ENCODE measurements at places on chromosomes 1 and 21.
A peak's percentile ranks its signal among the peaks of the same experiment; 100 is the strongest.

DNA sequence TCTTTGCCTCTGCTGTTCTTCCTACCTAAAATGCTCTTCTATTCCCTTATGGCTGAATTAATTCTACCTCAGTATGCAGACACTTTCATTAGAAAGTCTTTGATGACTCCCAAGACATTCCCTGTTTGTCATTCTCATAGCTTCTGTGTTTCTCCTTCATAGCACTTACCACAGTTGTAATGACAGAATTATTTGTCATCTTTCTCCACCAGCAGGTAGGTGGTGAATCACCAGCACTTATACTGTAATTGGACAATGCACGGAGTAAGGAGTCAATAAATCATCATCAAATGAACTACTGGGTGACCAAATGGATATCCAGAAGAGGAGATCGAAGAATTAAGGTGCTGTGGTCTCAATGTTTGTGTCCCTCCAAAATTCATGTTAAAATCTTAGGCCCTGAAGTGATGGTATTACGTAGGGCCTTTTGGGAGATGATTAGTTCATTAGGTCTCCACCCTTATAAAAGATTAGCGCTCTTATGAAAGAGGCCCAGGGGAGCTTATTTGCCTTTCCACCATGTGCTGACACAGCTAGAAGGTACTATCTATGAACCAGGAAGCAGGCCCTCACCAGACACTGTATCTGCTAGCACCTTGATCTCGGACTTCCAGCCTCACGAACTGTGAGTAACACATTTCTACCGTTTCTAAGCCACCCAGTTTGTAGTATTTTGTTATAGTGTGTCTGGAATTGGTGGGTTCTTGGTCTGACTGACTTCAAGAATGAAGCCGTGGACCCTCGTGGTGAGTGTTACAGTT is 2.4 kb upstream of the CCT8 start:
- no peak for DNase-seq

DNA sequence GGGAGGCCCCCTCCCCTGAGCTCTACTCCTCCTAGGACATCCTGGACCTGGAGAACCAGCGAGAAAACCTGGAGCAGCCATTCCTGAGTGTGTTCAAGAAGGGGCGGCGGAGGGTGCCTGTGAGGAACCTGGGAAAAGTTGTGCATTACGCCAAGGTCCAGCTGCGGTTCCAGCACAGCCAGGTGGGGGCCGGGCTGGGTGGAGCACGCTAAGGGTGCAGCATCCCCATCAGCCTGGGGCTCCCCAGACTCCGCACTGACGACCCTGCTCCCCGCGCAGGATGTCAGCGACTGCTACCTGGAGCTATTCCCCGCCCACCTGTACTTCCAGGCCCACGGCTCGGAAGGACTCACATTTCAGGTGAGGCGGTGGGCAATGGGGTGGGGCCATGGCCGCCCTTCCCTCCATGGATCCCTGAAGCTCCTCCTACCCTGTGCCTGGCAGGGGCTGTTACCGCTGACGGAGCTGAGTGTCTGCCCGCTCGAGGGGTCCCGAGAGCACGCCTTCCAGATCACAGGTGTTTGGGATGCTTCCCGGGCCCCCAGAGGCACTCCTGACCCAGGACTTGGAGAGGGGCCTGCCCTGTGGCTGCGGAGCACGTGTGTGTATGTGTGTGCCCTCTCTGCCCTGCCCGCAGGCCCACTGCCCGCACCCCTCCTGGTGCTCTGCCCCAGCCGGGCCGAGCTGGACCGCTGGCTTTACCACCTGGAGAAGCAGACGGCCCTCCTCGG is 4.1 kb downstream of the PLEKHN1 start:
- DNase-seq, result no peak

DNA sequence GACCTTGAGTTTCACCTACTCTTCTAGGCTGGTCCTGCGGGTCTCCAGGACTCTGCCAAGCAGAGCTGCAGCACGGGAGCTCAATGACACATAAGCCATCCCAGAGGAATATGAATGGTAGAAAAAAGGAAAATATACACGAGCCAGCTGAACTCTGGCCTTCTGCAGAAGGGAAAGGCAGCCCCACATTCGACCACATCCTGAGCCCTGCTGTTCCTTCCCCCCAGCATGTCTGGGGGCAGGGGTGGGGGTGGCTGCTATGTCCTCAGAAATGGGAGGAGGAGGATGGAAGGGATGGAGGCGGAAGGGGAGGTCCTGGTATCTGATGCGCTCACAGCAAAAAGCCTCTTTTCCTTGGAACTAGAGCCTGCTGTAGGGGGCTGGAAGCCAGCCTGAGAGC is 12.1 kb upstream of the KDF1 start:
- DNase-seq, result no peak

DNA sequence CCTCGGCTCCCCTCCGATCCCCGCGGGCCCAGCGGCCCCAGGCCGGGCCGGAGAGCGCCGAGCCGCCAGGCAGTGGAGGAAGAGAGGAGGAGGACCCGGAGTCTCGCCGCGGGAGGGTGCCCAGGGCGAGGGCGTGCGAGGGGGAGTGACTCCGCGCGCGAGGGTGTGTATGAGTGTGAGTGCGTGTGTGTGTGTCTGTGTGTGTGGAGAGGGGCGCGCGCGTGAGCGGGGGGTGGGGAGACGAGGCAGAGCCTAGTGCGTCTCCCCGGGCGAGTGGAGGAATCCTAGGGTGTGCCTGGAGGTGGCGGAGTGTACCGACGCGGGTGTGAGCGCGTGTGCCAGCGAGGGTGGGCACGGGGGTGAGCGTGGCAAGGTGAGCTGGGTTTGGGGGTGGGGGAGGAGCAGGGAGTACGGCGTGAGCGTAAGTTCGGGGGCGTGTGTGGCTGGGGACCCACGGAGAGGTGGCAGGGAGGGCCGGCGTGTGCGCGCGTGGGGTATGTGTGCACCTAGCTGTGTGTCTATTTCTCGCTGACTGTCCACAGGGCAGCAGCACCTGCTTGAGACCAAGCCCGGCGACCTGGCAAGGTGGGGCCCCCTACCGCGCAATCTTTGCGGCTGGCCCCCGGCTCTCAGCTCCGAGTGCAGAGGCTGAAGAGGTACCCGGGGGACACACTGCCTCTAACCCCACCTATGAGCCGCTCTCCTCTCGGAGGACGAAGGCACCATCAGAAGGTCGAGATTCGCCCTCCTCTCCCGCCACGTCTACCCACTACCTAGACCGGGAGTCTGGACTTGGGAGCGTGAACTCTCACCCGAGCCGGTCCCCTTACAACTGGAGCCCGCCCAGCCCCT is 784 bp upstream of the KCND3 start:
- peak; percentile 11 for DNase-seq

GRCh38 chr1:161792740-161793139 is 26.6 kb downstream of the ATF6 start:
- DNase-seq, result no peak

- no peak for DNase-seq
Observed at GRCh38 chr1:8563944-8564537, 246.1 kb downstream of the SLC45A1 start.

GRCh38 chr21:15423676-15424445 is 305.9 kb upstream of the USP25 start:
- no peak for DNase-seq

GRCh38 chr1:172359491-172359999 is 60.9 kb upstream of the C1orf105 start:
- no peak for DNase-seq

GRCh38 chr21:38486221-38486620 is 12.1 kb downstream of the ERG start:
- DNase-seq, result no peak

- peak; percentile 80 for DNase-seq
Observed at GRCh38 chr1:26317612-26318337, at the start of gene CD52. TSS of gene CD52 (plus strand) at chr1:26317958. CDS start at chr1:26318018, 60 bp downstream.

GRCh38 chr1:224092601-224093000 is 21.3 kb upstream of the FBXO28 start:
- DNase-seq, result no peak

- no peak for DNase-seq
Observed at GRCh38 chr1:2799811-2800663, 1.5 kb downstream of the TTC34 start.

DNA sequence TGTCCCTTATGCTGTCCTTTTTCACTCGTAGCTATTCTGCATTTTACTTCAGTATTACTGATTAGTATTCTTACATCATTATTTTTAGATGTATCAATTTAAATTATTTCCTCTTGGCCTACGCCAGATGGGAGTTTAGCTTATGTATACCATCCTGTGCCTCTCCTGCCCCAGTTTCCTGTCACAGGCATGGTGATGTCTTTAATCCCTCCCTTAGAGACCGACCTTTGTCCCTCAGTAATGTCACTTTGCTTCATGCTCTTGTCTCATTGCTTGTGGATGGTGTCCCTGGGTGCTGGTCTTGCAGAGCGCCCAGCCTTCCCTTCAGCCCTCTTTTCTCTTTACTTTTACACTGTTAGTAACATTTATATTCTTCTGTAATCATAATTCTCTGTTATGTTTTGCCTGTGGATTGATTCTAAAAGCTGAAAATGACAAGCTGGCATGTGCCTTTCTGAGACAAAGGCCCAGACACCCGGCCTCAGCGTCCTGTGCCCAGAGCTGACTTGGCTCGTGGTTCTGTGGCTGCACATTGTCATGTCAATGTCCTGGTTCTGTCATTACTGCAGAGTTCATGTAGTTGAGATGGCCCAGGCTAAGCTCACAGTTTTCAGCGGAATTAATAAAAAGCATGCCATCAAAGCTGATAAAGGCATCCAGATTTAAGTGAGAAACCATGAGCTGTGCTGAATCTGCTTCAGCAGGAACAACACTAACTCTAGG is 100.7 kb downstream of the MTR start:
- no peak for DNase-seq

DNA sequence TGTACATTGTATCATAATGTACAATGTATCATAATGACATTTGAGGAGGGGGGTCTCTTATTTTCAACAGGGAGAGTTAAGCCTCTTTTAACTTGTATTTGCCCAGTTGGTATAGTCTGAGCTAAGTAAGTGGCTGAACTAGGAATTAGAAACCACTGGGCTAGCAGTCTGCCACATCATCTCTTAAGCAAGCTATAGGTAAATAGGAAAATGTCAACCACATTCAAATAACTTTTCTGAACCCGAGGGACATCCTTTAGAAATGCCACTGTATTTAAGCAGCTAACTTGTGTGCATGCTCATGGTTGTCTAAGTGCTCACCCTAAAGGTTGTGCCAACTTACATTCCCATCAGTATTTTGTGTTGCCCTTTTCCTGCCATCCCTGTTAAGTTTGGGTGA is 35.5 kb upstream of the ASB17 start:
- no peak for DNase-seq

GRCh38 chr1:183580281-183580682 is 10.0 kb downstream of the NCF2 start:
- no peak for DNase-seq

- no peak for DNase-seq
Observed at GRCh38 chr1:202154766-202155477, 5.5 kb downstream of the PTPN7 start.

- DNase-seq, result no peak
Observed at GRCh38 chr21:41854426-41854995, 24.6 kb downstream of the PRDM15 start.

DNA sequence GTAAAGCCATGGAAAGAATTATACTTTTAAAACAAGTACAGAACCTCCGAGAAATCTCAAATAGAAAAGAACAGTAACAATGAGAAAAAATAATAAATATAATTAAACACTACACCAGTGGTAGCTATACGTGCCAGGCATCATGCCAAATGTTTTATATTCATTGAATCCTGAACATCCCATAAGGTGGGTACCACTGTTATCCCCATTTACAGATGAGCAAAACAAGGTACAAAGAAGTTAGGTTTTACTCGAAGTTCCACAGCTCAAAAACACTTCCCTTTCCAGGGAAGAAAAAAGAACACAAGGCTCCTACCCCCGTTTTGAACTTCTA is 33.4 kb downstream of the JAK1 start:
- no peak for DNase-seq

- no peak for DNase-seq
Observed at GRCh38 chr1:12519693-12520364, 98.2 kb downstream of the DHRS3 start.

- DNase-seq, result no peak
Observed at GRCh38 chr1:212643877-212644276, 35.3 kb downstream of the ATF3 start.

DNA sequence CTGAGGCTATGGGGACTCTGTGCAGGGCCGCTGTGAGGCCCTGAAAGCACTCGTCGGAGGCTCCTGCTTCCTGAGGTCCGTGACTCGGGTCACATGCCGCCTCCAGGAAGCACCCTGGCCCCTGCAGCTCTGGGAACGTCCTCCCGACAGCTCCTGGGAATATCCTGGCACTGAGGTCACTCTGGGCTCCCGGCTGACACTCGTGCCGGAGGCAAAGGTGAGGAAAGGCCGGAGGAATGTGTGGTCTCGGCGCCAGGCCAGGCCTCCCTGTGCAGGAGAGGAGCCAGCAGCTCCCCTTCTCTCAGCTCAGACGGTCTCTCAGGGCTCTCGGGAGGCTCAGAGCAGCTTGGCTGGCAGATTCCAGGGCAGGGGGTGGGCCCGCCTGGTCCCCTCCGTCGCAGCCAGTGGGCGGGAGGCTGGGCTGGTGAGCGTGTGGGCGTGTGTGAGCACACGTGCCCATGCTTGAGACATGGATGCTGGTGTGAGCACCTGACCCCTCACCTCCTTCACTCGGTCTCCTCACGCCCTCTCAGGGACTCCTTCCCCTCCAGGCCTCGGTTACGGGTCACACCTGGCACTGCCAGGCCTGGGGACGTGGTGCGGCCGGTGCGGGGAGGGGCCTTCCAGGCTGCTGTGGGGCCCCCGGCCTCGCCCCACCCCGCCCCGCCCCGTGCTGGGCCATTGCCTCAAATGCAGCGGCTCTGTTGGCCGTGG is 5.5 kb upstream of the RNF223 start:
- peak; percentile 55 for DNase-seq

- no peak for DNase-seq
Observed at GRCh38 chr21:42222821-42223390, 4.0 kb downstream of the ABCG1 start.

GRCh38 chr21:40647706-40648105 is 199.3 kb downstream of the DSCAM start:
- DNase-seq, result no peak

GRCh38 chr1:54336116-54336515 is 70.1 kb downstream of the SSBP3 start:
- DNase-seq, result no peak

GRCh38 chr1:25246600-25247023 is 642 bp downstream of the RSRP1 start:
- DNase-seq, result peak; percentile 8

GRCh38 chr1:7589774-7590425 is 181.2 kb upstream of the VAMP3 start:
- DNase-seq, result no peak

DNA sequence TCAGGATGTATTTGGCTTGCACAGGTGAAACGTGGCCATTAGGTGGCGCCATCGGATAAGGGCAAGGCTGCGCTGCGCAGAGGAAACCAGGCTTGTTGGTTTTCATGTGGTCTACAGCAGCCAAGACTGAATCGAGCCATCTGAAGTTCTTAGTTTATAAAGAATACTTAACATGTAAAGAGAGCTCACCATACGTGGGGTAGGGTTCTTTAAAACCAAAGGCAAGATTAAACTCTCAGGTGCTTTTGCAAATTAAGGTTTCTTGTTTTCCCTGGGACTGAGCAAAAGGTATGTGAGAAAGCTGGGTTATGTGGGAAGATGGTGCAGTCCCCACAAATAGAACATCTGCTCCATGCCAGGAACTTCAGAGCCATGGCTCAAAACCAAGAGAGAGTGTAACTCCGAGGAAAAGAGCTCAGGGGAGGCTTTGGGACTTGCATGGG is 9.3 kb downstream of the MASP2 start:
- DNase-seq, result peak; percentile 81

All from stimulated activated CD4-positive, alpha-beta T cell treated with anti-CD3 and anti-CD28 coated beads, Interleukin-4, amount 100 ng/mL, for 4 hours (primary cell).